Stimulated activated CD8-positive, alpha-beta memory T cell treated with anti-CD3 and anti-CD28 coated beads, Interleukin-7, amount 100 ng/mL, for 1 hour (primary cell): ENCODE measurements at places on chromosomes 12 and 14.

DNA sequence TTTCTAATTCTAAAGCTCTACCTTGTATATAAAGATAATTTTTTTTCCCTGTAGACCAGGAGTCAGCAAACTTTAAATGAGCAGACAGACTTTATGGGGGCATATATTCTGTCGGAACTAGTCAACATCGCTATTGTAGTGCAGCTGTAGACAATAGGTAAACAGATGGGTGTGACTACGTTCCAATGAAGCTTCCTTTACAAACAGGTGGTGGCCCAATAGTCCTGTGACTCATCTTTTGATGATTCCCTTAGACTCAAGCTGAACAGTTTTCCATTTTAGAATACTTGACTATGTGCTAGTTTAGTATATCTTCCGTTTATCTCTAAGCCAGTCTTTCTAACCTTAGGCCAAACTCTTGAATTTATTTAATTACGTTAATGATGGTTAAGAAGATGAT is 16.3 kb downstream of the MUCL1 start:
- no peak for DNase-seq

- no peak for DNase-seq
These were observed 76.5 kb downstream of the FERMT2 start for GRCh38 chr14:52874389-52874788.

DNA sequence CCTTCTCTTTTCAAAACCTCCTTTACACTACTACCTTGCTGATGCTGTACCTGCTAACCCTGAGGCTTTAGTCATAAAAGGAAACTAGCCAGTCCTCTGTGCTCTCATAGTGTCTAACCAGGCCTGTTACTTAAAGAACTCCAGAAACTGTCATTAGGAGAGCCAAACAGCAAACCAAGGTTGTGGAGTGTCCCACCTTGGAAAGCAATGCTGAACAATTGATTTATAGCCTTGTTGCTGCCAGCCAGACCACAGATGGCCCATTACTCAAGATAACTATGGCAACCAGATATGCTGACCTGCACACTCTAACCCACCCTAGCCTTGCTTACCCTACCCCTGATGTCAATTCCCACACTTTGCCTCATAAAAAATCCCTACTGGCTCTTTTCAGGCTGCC is 26.5 kb upstream of the BCAT1 start:
- DNase-seq = no peak

- DNase-seq = no peak
These were observed 62.2 kb downstream of the TBX5 start for GRCh38 chr12:114343585-114344302.

DNA sequence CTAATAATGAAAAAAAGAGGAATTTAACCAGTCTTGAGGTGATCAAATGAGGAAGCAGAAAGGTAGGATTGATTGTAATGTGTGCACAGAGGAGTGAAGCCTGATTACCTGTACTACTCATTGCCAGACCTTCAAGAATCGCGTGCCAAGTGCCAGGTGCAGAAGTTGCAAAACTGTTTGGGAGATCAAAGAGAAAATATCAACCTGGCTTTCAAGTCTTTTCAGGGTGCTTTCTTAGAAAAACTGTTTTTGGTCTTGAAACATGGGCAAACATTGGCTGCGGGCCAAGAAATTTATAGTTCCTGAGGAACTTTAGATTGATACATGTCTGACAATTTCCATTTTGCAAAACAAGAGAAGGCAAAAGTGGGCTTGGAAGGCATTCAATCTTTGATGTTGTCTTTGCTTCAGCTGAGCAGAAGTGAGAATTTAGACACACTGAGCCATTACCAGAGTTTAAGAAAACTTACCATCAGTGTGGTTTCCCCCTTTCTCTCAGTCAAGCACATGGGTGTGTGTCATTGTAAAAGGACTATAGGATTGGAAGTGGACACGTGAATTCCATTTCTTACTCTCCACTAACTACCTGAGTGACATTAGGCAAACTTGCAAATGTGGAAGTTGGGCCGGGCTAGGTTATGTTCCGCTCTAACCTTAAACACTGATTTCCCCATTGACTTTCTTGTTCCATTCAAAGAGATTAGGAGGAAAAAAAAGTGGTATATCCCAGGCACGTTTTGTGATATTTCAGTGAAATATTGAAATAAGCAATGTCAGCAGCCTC is 486.2 kb downstream of the DIO2 start:
- DNase-seq = no peak
